ENCODE measurements at places on chromosomes 4 and X.

GRCh38 chr4:75555294-75556164 lies at the start of gene ODAPH:
ODAPH (plus strand) TSS chr4:75556066; CDS start chr4:75556083, 17 bp downstream.
- no peak for DNase-seq

DNA sequence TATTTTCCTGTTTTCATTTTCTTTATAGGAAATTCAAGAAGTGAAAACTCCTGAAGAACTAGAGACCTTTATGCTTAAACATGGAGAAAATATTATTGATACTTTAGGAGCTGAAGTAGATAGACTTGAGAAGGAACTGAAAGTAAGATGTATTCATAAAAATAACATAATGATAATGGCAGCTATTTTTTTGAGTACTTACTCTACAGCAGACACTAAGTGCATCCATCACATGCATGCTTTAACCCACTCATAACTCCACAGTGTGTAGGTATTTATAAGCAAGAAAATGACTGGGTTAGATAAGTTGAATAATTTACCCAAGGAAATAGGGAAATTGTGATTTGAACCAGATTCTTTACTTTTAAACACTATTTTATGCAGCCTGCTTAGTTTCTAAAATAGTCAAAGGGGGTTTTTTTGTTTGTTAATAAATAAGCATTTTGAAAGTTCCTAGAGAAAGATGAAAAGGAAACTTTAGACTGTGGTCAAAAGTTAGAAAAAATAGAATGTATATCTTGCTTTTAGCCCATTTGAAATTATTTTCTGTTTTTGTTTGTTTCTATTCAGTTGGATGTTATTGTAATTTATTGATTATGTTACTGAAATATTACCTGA lies 74.2 kb downstream of the BEND4 start:
- no peak for DNase-seq

- DNase-seq, result no peak
Observed at GRCh38 chr4:82599336-82599735, 37.5 kb upstream of the TMEM150C start.

DNA sequence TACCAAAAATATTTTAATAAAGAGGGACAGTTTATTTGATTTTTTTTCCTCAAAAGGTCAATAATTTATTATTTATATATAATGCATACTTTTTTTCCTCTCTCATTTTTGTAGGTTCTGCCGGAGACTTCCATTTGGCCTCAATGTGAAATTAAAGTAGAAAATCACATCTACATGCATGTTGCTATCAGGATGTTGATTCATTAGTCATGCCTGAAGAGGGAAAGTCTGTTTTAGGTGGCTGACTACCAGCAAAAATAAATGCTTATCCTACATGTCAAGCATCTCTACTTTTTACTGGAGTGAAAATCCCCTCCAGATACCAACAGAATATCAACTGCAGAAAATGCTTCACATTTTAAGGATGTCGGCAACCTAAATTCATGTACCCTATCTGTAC lies 41.5 kb downstream of the KIAA0232 start:
- DNase-seq, result no peak

- DNase-seq, result no peak
Observed at GRCh38 chrX:110219920-110220319, 98.0 kb downstream of the AMMECR1 start.

DNA sequence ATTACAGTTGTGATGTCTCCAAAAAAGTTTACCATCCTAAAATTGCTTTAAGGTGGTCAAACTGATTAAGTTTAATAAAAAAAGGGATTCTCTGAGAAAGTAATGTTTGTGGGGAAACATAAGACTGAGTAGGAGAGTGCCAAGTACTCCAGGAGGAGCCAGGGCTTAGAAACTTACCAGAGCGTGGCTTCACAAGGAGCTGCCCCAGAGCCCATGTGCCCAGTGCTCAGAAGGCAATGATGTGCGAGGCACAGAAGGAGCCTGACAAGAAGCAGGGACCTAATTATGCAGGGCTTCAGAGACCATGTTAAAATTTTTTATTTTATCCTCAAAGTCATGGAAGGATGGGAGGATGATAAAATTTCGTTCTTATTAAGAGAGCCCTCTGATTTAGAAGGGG lies 204.2 kb downstream of the PALLD start:
- no peak for DNase-seq

DNA sequence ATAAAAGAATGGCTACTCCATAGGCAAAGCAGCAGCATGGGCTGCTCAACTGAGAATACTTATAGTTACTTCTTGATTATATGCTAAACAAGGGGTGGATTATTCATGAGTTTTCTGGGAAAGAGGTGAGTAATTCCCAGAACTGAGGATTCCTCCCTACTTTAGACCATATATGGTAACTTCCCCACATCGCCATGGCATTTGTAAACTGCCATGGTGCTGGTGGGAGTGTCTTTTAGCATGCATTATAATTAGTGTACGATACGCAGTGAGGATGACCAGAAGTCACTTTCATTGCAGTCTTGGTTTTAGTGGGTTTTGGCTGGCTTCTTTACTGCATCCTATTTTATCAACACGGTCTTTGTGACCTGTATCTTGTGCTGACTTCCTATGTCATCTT lies 141.5 kb downstream of the MAGEB17 start:
- DNase-seq, result no peak

GRCh38 chr4:37489697-37490096 lies 196.5 kb downstream of the RELL1 start:
- DNase-seq, result no peak

- DNase-seq, result no peak
Observed at GRCh38 chr4:76904646-76905190, 6.8 kb upstream of the SOWAHB start.

DNA sequence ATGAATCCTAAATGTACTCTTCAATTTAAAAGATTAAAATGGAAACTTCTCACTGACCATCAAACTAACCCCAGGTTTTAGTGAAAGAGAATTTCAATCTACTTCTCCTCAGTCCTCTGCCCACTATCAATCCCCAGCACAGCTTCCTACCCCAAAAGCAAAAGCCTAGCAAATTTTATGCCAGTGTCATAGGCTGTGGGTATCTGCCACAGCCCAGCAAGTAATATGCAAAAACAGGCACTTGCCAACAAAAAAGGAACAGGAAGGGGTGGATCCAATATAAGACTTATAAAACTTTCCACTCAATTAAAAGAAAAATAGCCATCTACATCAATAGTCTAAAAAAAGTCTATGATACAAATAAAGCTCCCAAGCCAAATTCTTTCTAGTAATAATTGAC lies 22.3 kb downstream of the CAMK2D start:
- no peak for DNase-seq

DNA sequence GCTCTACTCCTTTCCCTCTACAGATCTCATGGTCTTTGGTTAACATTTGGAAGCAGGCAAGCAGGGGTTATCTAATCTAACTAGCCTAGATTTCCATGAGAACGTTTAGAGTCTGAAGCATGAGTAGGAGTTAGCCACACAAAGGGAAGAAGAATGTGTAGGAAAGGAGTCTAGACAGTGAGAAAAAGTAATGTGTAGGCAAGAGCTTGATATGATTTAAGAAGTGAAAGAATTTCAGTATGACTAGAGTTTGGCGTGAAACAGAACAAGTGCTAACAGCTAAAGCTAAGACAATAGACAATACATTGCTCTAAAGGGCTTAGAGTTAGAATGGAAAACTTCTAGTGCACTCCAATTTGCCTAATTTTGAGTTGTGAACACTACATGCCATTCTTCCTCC lies 10.8 kb downstream of the CXCL8 start:
- DNase-seq, result no peak

- DNase-seq, result no peak
Observed at GRCh38 chr4:80806472-80806871, 224.0 kb upstream of the BMP3 start.

DNA sequence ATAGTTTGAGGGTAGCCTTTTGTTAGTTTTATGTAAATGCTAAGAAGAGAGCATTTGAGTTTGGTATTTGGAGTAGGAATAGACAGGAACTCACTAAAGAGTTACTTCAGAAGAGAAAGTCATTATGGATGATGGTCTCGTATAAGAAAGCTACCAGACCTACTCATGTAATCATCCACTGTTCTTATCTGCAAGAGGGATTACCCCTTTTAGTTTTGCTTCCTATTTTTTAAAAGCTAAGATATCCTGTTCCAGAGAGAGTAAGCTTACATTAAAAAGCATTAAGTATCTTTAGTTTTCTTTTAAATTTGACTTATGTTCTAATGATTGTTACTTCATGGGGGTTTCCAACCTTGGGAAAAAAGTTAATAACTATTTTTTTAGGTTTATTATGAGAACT lies 12.5 kb upstream of the ART3 start:
- DNase-seq, result no peak

DNA sequence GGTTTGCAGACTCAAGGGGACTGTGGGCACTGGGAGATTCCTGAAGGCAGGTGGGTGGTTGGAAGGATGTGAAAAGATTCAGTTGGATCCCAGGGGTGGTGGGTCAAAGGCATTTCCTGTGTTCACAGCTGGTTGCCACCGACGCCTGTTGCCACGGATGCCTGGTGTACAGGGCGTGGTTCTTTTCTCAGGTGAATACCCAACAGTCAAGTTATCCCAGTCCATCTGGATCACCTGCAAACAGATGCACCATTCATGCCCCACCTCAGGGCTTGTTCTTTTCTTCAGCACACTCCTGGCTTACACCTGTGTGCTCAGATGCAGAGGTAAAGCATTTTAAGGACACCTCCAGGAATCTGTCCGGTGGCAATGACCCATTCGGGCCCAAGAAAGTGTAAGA lies 55.8 kb upstream of the SHOX start:
- no peak for DNase-seq

DNA sequence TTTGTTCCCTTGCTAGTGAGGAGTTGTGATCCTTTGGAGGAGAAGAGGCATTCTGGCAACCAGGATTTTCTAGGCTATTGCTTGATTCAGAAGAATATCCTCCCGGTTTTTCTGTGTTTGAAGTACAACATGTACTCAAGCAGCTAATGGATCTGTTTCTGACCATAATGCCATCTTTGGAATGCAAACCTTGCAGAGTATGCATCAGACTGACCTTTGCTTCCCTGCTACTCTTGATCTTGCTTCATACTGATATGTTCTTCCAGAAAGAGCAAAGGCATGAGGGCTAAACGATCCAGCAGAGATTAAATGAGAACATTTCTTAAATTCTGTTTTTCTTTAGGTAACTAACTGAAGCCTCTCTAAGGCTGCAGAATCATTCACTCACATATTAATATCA lies 265.4 kb upstream of the SLC7A11 start:
- DNase-seq, result no peak

- DNase-seq, result no peak
Observed at GRCh38 chr4:139555705-139556070, 331 bp downstream of the SETD7 start.

DNA sequence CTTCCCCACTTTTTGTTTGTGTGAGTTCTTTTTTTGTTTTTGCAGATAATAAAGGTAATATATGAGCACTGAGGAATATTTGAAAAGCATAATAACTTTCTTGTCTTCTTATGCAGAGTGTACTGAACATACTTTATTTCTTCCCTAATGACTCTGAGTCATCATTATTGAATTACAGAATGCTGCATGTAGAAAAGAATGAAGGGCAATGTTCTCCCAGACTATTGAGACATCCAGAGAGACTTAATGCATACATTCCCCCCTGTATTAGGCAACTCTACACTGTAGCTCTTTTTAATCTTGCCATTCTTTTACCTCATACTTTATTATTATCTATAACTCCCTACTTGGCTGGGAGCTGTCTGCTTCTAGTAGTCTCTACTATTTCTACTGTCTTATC lies 240.5 kb upstream of the ANKRD50 start:
- DNase-seq, result no peak
